ENCODE measurements at places on chromosomes 3 and 15.
A peak's percentile ranks its signal among the peaks of the same experiment; 100 is the strongest.

DNA sequence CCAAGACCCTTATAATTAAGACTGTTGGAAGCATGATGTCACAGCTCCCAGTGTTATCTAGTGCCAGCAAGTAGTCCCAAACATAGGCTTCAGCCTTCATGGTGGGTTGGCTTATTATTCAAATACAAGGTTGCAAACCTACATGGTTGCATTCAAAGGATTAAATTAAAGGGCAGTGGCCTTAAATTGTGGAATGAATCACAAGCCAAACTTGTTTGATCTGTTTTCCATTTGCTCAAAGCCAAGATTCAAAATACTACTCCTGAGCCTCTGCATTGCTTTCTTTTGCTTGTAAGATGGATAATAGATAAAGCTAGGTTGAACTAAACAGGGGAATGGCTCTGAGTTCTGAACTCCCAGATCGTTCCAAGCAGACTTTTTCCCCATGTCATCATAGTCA lies 52.4 kb upstream of the GNB4 start:
- DNase-seq: no peak

DNA sequence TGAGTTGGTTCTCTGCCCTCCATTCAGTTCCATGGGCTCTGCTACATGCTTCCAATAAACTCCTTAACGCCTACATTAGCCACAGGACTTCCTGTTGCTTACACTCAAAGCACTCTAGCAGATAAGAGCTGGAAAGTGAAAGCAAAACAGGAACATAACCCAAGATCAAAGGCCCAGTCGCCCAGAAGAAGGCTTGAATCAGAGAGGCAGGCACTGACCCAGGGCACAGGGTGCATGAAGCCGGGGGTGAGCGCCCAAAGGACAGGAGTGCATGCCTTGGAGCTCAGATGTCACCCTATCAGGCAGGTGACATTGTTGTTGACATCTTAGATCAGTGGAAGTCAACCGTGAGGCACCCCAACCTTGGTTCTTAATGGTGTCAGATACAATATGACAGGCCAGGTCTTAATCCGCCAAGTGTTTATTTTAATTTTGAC lies 235.1 kb downstream of the UACA start:
- peak; percentile 19 for DNase-seq

GRCh38 chr15:88006146-88006545 lies 250.4 kb downstream of the NTRK3 start:
- no peak for DNase-seq

GRCh38 chr15:73353734-73354133 lies 15.0 kb downstream of the HCN4 start:
- no peak for DNase-seq

DNA sequence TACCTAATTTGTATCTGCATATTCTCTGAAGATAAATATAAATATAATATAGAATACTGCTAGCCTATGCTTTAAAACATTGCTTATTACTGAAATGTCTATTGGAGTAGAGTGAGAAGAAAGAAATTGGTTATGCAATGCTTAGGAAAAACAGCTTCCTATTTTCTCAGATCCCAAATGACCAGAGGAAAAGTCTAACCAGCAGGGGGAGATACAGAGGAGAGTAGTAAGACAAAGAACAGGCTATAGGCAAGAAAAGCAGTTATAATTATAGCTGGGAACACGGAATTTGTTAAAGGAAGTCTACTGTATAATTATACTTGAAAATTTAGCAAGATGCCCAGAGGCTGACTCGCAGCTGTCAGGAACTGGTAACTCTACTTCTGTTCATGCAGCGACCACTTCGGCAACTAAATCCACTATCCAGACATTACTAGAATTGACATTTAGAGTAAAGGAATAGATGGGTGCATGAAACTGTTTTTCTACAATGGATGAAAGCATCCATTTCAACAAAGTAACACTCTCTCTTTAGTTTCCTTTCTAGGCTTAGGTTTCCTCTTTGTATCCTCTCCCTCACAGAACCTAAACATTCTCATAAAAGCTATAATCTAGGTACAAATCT lies 97.2 kb downstream of the TBC1D5 start:
- no peak for DNase-seq

DNA sequence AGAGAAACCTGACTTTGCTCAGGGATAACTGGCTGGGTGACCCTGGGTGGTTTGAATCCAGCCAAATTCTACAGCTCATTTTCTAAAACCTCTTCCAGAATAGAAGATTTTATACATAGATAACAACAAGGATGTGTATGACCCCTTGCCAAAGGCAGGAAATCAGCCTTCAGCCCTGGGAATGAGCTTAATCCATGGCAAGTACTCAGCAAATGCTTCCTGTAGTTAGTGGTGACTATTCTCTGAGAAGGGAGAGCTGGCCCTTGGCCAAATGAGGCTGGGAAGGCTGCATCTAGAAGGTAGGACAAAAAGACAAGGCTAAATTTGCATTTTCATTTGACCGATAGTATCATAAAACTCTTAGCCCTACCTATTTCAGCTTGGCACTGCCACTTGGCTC lies 4.6 kb upstream of the HACD3 start:
- no peak for DNase-seq

GRCh38 chr3:114634635-114635034 lies 340.8 kb downstream of the TIGIT start:
- no peak for DNase-seq

Data from T-helper 9 cell (primary cell).